ENCODE measurements at places on chromosomes 3 and 15. TPM values are rescaled to one million over a fixed set of nuclear protein-coding genes. Genes with fewer than 3 reads are reported as not detected.

DNA sequence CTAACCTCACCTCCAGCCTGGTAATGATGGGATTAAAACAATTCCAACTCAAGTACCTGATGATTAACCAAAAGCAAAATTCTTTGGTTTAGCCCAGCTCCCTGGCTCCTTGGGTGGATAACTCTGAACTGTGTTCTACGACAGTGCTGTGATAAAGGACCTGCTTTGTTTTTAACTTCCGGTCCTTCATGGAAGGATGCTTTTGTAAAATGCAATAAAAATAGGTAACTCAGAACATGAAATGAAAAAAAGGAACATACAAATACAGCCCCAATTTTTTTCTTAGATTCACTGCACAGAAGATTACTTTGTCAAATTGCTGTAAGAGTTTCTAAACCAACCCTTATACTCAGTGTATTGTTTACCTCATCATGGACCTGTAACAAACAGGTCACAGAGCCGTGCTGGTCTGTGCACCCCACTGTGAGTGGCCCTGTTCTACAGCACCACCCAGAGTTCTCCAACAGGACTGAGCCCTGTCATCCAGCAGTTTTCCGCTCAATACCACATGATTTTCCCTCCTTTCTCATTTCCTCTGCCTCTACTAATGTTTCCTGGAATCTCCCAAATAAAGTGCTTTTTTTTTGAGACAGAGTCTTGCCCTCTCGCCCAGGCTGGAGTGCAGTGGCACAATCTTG lies 4.9 kb upstream of the PCYT1A start:
- no peak for DNase-seq
- H3K36me3 ChIP-seq: no peaks in the 10 kb centered on the region
- no peaks in the 10 kb centered on the region for H3K27me3 ChIP-seq
- peak overlapping the region; percentile 38 for H3K27ac ChIP-seq
- H3K4me3 ChIP-seq: no peak overlapping the region

FILIP1L gene
- 42.6 TPM for total RNA-seq

DAZL gene
- not detected for total RNA-seq

DNA sequence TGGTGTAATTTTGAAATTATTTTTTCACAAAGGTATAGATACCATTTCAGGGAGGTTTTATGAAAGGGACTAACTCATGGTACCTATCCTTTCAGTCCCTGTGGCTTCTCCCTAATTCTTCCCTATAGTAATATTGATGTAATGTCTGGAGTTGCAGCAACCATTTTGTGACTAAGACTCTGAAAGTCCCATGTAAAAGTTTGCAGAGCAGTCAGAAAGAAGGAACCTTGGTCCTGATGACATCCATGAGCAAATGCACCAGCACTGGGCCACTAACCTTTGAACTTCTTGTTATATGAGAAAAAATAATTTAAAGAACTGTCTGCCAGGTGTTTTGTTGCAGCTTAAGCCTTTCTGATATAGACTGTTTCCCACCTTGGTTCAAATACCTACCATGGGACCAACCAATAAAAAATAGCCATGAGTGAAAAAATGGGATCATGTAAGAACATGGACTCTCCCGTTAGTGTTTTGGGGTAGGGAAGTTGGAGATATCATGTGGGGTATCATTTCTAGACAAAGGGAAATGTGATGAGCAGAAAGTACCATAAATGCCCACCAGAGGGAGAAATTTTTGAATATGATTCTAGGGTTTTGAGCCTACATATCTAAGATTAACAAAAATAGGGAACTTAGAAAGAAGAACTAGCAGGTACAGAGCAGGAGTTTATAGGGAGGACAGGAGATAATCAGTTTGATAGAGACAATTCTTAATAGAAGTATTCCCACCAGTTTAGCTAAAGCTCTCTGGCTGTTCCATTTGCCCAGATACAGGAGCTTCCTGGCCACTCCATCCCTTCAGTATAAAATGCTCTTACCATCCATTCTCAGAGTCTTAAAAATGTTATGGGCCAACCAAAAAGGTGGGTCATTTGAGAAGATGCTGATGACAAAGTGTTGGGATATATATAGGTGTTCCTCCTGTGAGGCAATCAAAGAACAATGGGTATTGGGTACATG lies 3.4 kb upstream of the CPOX start:
- H3K36me3 ChIP-seq: no peaks in the 10 kb centered on the region
- no peaks in the 10 kb centered on the region for H3K27me3 ChIP-seq
- H3K4me1 ChIP-seq: peaks cover 30% of the 10 kb centered on the region
- H3K27ac ChIP-seq: no peak overlapping the region
- H3K4me3 ChIP-seq: no peak overlapping the region
- no peak for DNase-seq

GRCh38 chr3:20008646-20009045 lies 3.4 kb downstream of the PP2D1 start:
- H3K4me3 ChIP-seq: no peak overlapping the region
- no peak overlapping the region for H3K27ac ChIP-seq
- no peak for DNase-seq
- no peaks in the 10 kb centered on the region for H3K27me3 ChIP-seq

- no peak for DNase-seq
- H3K27me3 ChIP-seq: no peaks in the 10 kb centered on the region
- H3K27ac ChIP-seq: no peak overlapping the region
- H3K4me1 ChIP-seq: no peaks in the 10 kb centered on the region
- no peak overlapping the region for H3K4me3 ChIP-seq
These were observed 313.5 kb downstream of the PYDC2 start for GRCh38 chr3:191774485-191774884.

DNA sequence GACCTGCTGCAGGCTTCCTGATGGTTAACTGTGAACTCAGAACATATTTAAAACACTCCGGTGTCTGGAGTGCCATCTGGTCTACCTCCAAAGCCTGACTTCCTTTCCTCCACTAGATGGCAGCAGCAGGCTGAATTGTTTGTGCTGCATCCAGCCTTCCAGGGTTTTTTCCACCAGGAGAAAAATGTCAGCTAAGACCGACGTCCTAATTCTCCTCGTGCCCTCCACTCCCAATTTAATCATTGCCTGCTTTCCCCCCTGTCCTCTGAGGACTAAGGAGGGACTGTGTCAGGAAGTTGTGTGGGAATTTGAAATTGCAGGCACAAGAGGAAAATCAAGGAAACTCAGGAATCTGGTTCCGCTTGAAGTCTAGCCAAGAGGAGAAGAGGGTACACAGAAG lies 165.2 kb upstream of the UMPS start:
- DNase-seq: no peak
- peaks cover 13% of the 10 kb centered on the region for H3K4me1 ChIP-seq
- H3K27ac ChIP-seq: no peak overlapping the region
- no peak overlapping the region for H3K4me3 ChIP-seq
- H3K36me3 ChIP-seq: no peaks in the 10 kb centered on the region

GRCh38 chr15:56690733-56691132 lies 42.6 kb downstream of the ZNF280D start:
- no peaks in the 10 kb centered on the region for H3K27me3 ChIP-seq
- no peaks in the 10 kb centered on the region for H3K4me1 ChIP-seq
- no peak overlapping the region for H3K4me3 ChIP-seq
- peaks cover 7% of the 10 kb centered on the region for H3K36me3 ChIP-seq
- DNase-seq: no peak
- no peak overlapping the region for H3K27ac ChIP-seq

DNA sequence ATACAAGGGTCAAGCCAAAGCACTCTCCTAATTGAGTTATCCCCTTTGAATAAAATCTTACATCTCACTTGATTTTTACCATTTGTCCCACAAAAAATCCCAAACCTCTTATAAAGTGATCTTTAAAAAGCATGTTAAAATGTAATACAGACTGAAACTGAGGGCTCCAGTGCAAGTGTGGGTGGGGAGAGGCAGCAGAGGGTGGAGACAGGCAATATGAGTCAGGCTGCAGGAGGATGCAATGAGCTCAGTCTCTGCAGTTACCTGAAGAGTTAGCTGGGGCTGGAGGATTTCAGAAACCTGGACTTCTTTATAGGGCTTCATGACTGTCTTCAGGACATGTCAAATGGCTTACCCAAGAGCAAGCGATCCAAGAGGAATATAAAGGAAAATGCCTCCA lies 14.2 kb upstream of the COLQ start:
- H3K4me1 ChIP-seq: peaks cover 26% of the 10 kb centered on the region
- peak overlapping the region; percentile 20 for H3K27ac ChIP-seq
- H3K27me3 ChIP-seq: no peaks in the 10 kb centered on the region
- H3K4me3 ChIP-seq: no peak overlapping the region
- H3K36me3 ChIP-seq: no peaks in the 10 kb centered on the region

CCDC33 gene
- not detected for total RNA-seq

GOLGA6D gene
- total RNA-seq: not detected

RARB gene
- total RNA-seq: 8.5 TPM

PIERCE2 gene
- 1.4 TPM for total RNA-seq

GRCh38 chr15:22930782-22931484 lies 49.2 kb downstream of the CYFIP1 start:
- H3K4me3 ChIP-seq: no peak overlapping the region
- no peaks in the 10 kb centered on the region for H3K36me3 ChIP-seq
- no peaks in the 10 kb centered on the region for H3K4me1 ChIP-seq
- H3K27ac ChIP-seq: no peak overlapping the region

DNA sequence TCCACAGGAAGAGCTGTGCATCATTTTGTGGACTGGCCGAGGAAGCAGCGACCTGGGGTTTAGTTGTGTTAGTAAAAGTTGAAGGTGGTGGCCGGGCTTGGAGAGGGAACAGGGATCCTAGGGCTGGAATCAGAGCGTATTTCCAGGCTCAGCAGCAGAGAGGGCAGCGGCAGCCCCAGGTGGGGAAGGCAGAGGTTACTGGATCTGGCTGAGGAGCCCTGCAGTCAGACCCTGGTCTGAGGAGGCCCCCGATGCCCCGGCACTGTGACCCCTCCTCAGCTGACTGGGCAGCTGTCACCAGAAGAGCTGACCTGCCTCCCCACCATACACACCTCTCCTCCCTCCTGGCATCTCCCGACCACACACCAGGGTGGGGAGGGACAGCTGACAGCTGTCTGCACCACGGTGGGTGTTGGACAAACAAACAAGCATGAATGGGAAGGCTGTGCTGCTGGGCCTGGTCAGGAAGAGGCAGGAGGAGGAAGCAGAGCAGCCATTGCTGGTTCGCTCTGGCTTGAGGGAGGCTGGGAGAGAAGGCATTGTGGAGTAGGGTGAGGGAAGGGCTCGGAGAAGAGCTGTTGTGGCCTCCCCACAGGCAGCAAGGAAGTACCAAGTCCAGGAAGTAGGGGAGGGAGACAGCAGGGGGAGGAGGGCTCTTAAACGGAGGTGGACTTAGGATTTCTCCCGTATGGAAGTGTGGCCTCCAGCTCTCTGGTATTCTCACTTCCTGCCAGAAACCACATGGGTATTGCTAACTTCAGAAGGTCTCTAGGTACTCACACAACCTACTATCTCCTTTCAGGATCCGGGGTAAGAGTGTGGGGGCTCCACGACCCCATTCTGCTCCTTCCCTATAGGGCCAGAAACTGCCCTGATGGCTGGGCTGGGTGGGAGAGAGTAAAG lies 49.5 kb upstream of the HACD2 start:
- no peak overlapping the region for H3K4me3 ChIP-seq
- H3K4me1 ChIP-seq: peaks cover 18% of the 10 kb centered on the region
- no peak overlapping the region for H3K27ac ChIP-seq
- no peaks in the 10 kb centered on the region for H3K36me3 ChIP-seq
- no peaks in the 10 kb centered on the region for H3K27me3 ChIP-seq

- no peaks in the 10 kb centered on the region for H3K27me3 ChIP-seq
- H3K4me1 ChIP-seq: no peaks in the 10 kb centered on the region
- no peak overlapping the region for H3K4me3 ChIP-seq
- no peak overlapping the region for H3K27ac ChIP-seq
These were observed 159.1 kb upstream of the NANOGP8 start for GRCh38 chr15:35244227-35244626.

QARS1 gene
- total RNA-seq: 238 TPM

MED12L gene
- 4.5 TPM for total RNA-seq

Measured in spleen (tissue), 13 donors.